Occipital lobe (tissue), 3 donors: ENCODE measurements at places on chromosomes 13 and 19.

DNA sequence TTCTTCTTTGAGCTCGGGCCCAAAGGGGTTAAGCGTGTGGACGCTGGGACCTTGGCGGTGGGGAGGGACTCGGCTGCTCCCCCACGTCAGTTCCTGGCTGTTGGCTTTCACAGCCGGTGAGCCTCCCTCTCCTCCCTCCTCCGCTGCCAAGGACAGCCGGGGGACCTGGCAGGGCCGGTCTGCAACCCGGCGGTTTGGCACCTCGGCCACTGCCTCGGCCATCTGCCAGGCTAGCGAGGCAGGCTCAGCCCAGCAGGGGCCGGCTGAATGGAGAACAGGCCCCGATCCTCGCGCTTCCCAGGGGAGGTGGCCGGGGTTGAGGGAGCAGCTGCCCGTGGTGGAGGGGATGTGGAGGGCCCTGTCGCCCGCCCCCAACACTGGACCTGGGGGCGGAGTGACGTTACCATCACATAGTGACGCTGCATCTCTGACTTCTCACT, 5.0 kb downstream of the TLE5 start:
- peak; percentile 62 for DNase-seq

DNA sequence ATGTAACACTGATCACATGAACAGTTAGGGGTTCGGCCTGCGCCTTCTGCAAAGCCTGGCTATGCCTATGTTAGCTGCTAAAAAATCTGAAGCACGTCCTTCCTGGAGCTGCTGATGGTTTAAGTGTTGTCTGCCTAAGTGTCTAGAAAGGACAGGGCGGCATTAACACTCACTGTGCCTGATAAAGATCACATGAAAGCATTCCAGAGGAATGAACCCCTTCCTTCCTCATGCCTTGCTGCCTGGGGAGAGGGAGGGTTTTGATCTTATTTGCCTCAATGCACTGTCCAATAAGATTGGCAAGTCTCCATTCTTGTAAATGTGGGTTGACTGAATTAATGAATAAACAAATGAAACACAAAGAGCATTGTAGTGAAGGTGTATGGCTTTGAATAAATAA, 5.2 kb downstream of the DOCK9 start:
- no peak for DNase-seq

- peak; percentile 28 for DNase-seq
Measured at GRCh38 chr19:40348961-40349507, 539 bp downstream of the PLD3 start.

DNA sequence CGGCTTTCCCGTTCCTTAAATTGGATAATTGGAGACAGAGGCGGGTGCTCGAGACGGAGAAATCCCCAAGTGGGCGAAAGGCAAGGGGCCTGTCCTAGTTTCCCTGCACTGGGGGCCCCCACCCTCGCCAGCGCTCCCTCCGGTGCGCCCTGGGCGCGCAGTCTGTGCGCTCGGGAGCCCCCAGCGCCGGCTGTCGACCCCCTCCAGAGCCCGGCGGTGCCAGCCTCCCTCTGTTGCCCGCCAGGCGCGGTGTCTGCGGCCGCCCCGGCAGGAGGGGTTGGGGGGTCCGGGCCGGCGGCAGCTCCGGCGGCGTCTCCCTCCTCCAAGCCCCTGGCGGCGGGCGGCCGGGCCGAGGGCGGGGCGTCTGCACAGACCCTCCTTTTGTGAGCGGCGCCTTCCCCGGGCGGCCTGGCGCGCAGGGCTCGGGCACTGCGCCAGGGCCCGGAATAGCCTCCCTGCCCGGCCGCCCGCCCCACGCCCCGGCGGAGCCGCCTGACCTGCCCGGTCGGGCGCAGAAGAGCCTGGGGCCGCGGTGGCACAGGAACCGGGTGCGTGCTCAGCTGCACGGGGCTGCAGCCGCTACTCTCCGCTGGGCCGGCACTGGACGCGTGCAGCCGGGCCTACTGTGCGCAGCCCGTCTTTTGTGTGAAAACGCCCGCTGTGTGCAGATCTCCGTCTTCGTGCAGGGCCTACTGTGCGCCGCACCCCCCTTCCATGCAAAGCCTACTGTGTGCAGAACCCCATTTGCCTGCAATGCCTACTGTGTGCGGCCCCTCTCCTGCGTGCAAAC, 13.2 kb downstream of the GADD45B start:
- no peak for DNase-seq

- peak; percentile 35 for DNase-seq
Measured at GRCh38 chr13:95643571-95643935, 953 bp downstream of the DZIP1 start.

- no peak for DNase-seq
Measured at GRCh38 chr19:23800868-23801267, 42.2 kb upstream of the ZNF681 start.

DNA sequence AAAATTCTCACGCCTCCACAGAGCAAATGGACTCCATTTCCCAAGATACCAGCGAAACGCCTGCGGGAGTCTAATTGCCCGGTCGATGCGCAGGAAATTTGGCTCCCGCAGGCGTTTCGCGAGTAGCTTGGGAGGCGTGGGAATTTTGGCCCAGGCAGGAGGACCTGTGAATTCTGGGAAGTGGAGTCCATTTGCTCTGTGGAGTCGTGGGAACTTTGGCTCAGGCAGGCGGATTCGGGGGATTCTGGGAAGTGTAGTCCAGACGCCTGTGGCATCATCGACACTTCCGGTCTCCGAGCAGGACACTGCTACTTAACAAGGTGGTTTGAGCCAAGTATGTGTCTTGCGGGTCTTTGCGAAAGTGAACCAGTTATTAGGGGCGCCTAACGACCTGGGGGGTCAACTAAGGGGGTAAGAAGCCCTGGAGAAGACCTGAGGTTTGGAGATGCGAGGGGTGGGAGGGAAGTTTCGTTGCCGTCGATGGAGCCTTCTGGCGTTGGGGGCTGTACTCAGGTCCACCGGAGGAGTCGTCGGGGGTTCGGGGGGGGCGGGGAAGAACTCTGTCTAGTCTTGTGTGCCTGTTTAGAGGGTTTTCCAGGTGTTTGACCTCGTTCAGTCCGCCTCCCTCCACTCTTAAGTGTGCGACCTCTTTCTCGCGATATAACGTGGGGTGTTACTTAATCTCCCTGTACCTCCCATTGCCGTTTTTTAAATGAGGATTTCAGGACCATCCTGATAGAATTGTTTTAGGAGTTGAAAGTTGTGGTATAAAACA, at the start of gene ZNF155:
Gene ZNF155 (plus strand): TSS at position 277 of the 775 bp plus-strand sequence. CDS start 4,356 bp downstream, outside the sequence.
- peak; percentile 93 for DNase-seq

- DNase-seq: no peak
Measured at GRCh38 chr13:106063591-106064313, 471.7 kb downstream of the EFNB2 start.

DNA sequence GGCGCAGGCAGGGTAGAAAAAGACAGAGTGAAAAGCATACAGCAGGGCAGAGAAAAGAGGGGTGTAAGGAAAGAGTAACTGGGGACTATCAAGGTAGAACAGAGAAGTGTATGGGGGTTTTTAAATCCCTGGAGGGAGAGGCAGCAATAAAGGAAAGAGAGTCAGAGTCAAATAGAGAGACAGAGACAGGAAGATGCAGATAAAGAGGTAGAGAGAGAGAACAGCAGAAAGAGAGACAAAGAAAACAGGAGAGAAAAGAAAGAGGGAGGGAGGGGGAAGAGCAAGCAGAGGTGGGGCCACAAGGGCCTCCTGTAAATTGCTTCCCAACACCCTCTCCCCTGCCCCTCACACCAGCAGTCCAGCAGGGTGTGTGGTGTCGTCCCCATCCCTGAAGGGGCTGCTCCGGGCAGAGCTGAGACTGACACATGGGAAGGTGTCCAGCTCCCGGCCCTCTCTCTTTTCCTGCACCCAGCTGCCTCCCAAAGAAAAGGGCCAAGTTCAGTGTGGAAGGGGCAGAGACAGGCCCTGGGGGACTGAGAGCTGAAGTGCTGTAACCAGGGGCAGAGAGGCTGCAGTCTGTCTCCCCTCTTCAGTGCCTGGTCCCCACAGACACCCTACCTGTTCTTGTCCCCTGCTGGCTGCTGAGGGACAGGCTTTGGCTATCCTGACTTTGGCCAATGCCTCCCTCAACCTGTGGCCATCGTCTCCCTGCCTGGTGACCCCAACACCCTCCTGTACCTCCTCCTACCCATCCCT, 17.4 kb upstream of the POU2F2 start:
- no peak for DNase-seq

- no peak for DNase-seq
Measured at GRCh38 chr13:70394031-70394548, 285.8 kb upstream of the KLHL1 start.

DNA sequence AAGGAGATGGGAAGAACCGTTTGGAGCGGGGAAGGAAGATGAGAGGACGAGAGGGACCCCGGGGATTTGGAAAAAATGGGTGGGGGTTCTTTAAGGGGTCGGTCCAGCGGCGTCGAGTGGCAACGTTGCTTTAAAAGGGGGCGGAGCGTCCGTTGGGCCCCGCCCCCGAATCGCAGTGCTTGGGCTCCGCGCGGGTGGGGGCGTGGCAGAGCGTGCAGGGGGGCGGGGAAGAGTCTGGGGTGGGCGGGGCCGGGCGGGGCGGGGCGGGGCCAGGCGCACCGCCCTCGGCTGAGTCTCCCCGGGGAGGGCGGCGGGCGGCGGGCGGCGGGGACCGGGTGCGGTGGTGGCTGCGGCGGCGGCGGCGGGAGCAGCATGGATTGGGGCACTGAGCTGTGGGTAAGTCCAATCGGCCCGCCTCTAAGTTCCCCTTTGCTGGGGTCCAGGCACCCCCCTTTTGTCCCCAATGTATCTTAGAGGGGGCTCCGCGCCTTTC, at the start of gene TRIP10:
Gene TRIP10 (plus strand): TSS at position 291 of the 493 bp plus-strand sequence. CDS start 82 bp downstream, at position 373.
- peak; percentile 54 for DNase-seq

DNA sequence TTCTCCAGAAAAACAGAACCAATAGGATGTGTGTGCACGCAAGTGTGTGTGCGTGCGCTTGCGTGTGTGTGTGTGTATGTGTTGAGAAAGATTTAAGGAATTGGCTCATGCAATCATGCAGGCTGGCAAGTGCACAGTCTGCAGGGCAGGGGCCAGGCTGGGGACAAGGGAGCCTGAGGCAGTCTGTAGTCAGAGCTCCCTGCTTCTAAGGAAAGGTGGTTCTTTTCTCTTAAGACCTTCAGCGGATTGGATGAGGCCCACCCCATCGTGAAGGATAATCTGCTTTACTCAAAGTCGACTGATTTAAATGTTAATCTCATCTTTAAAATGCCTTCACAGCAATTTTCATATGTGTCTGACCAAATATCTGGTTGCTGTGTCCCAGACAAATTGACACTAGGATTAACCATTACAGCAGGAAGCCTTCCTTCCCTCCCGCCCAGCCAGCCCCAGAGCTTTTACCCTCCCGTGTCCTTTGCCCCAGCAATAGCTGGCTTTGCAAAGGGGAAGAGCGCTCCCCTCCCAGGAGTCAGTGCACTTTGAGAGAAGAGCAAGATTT, 15.0 kb upstream of the NAXD start:
- DNase-seq: no peak

GRCh38 chr13:71255633-71256032, 611.4 kb downstream of the DACH1 start:
- DNase-seq: no peak

- no peak for DNase-seq
Measured at GRCh38 chr13:43085545-43085944, 62.2 kb downstream of the DNAJC15 start.

DNA sequence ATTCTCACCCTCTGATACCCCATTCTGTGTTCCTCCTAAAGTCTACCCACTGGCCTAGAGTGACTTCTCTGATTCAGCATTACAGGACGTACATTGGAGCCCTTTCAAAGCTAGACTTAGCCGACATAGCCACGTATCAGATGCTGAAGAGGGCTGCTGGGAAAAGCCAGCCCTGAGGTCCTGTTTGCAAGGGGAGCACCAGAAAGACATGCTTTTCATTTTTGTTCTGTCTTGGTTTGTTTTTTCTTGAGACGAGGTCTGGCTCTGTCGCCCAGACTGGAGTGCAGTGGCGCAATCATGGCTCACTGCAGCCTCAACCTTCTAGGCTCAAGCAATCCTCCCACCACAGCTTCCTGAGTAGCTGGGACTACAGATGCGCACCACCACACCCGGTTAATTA, 6.3 kb upstream of the ZSWIM4 start:
- no peak for DNase-seq

DNA sequence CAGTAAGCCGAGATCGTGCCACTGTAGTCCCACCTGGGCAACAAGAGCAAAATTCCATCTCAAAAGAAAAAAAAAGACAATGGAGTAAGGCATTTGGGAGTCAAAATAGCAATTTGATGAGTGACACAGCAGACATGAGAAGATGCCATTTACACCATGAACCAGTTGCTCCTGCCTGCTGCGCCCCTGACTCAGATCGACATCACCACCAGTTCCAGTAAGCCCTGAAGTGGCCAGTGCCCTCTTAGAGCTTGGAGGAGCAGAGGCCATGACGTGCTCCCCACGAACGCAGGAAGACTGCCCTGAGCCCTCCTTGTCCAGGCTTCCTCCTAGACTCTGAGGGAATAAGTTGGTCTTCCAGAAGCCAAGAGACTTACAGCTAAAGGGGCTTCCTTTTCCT, 339.2 kb downstream of the MYO16 start:
- DNase-seq: no peak

GRCh38 chr13:75739244-75739868, 103.2 kb downstream of the LMO7 start:
- DNase-seq: no peak

- no peak for DNase-seq
Measured at GRCh38 chr13:95456815-95457214, 95.7 kb upstream of the CLDN10 start.

- DNase-seq: no peak
Measured at GRCh38 chr13:100597253-100597652, 8.7 kb upstream of the GGACT start.

GRCh38 chr19:16371540-16371986, 46.9 kb downstream of the KLF2 start:
- no peak for DNase-seq

- DNase-seq: no peak
Measured at GRCh38 chr13:43830497-43830881, 43.7 kb upstream of the ENOX1 start.

- DNase-seq: peak; percentile 7
Measured at GRCh38 chr13:27374650-27375049, 49.8 kb upstream of the GTF3A start.

DNA sequence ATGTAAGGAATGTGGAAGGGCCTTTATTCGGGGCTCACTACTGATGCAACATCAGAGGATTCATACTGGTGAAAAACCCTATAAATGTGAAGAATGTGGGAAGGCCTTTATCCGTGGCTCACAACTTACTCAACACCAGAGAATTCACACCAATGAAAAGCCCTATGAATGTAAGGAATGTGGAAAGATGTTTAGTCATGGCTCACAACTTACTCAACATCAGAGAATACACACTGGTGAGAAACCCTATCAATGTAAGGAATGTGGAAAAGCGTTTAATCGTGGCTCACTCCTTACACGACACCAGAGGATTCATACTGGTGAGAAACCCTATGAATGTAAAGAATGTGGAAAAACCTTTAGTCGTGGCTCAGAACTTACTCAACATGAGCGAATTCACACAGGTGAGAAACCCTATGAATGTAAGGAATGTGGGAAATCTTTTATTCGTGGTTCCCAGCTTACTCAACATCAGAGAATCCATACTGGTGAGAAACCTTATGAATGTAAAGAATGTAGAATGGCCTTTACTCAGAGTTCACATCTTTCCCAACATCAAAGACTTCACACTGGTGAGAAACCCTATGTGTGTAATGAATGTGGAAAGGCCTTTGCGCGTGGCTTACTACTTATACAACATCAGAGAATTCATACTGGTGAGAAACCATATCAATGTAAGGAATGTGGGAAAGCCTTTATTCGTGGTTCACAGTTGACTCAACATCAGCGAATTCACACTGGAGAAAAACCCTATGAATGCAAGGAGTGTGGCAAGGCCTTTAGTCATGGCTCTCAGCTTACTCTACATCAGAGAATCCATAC, 44.3 kb downstream of the ZNF585A start:
- no peak for DNase-seq
